ENCODE measurements at places on chromosomes 12 and 14.
A peak's percentile ranks its signal among the peaks of the same experiment; 100 is the strongest.

- peak; percentile 95 for DNase-seq
Observed at GRCh38 chr12:54379398-54380201, 4.9 kb downstream of the ZNF385A start.

DNA sequence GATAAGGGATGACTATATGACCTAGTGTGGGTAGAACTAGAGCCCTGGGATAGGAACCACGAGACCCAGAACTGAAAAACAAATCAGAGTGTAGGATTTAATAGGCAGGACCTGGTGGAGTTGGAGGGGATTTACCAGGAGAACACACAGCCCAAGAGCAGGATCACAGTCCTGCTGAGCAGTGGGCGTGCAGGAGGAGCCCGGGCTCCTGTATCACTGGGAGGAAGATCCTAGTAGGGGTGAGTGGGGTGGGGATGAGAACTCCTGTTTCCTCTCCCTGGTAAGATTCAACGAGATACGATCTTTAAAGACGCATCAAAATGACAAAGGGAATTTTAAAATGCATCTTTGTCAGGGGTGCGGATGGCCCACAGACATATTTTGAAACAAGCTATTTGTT, 220.1 kb downstream of the GALC start:
- no peak for DNase-seq

DNA sequence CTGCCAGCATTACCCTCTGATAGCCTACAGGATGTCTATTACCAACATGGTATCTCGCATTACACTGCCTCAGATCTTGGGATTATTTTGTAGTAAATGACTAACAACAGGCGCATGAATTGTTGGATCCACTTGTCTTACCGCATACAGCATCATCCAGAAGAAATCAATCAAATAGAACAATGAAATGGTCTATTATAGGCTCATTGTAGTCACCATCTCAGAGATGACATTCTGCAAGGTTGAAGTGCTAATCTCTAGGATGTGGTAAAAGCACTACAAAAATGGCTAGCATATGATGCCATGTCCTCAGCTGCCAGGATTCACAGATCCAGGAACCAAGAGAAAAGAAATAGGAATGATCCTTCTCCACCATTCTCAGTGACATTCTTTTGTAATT, 52.0 kb downstream of the WASHC3 start:
- DNase-seq = no peak

DNA sequence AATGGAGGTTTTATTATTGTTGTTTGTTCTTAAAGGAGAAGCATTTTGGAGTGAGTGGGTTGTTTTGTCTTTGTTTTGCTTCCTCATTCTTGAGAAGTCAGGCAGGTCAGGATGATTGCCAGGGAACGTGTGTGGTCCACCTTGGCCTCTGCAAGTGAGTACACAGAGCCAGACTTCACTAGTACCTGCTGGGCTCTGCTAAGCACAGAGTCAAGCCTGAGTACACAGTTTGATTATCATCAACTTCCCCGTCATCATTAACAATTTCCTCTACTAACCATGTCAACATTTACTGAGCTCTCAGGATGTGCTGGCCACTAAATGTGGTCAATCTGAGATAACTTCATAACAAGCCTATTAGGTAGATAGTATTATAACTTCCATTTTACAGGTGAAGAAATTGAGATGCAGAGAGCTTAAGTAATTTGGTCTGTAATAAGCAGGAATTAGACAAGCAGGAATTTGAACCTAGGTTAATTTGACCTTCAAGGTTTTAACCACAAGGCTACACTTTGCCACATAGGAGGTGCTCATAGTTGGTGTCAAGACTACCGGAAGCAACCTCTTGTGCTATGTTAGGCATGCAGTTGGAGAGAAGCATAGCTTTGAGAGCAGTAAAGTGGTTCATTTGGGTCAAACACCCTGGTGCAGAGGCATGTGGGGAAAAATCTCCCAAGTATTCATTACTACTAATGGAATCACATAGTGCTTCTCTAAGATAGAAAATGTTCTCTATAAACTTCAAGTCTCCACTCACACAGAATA, 178.3 kb downstream of the NUAK1 start:
- no peak for DNase-seq

GRCh38 chr12:108833757-108834472, 23.5 kb downstream of the SSH1 start:
- no peak for DNase-seq

GRCh38 chr14:54675236-54676128, 108.6 kb downstream of the SAMD4A start:
- no peak for DNase-seq

DNA sequence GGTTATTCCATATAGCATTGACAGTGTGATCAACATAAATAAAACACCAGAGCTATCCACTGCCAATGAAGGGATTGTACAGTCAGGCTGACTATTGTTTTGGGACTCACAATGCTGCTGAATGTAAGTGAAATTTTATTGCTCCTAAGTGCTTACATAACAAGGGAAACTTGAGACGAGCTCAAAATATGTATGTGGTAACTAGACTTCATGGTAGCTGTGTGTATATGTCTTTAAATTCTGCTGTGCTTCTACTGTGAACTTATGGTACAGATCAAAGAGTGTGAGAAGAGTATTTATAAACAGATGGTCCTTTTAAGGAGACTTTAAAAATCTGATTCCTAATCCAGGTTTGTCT, 6.9 kb downstream of the FLRT2 start:
- no peak for DNase-seq

DNA sequence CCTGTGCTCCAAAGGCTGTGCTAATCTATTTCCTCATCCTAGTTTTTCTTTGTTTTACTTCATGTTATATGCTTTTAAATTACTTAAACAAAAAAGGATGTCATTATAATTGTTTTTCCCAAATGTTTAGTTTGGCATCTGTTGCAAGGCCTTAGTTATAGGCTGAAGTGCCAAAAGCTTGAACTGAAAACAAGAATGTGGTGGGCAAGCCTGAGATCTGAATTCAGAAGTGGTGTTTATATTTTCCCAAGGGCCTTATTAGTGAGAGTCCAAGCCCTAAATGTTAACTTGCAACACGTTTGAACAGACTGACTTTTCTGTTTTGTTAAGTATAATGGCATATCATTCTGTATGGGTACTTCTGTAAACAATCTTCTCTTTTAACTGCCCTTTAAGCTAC, 326.8 kb downstream of the CCDC91 start:
- DNase-seq = no peak

DNA sequence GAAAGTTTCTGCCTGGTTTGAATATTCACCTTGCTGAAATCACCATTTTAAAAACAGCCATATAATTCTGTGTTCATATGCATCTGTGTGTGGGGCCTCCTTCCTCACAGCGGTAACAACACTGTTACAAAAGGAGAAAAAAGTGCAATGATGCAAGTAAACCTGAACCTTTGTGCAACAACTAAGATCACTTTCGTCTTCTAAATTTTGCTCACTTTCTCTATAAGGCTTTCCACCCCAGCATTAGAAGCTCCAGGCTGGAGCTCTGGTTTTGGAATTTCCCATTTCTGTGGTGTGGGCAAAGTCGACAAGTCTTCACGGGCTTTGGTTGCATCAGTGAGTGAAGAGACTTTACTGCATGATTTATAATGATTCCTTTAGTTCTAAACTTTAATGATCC, 18.4 kb downstream of the FGD6 start:
- no peak for DNase-seq

DNA sequence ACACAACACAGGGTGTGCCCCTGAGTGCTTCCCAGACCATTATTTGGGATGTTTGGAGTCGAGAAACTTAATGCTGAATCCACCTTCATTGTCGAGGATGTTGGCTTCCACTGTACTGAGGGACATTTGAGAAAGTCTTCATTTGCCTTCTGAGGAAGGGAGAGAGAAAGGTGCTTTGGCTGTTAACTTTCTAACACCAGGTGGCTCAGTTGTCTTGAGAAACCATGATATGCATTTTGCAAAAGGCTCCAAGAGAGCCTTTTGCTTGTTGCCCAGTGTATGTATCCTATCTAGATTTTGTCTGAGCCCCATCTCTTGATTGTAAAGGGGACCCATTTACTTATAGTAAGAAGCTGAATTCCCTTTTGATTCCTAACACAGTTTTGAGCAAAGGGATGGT, 28.6 kb upstream of the NRXN3 start:
- DNase-seq = no peak

DNA sequence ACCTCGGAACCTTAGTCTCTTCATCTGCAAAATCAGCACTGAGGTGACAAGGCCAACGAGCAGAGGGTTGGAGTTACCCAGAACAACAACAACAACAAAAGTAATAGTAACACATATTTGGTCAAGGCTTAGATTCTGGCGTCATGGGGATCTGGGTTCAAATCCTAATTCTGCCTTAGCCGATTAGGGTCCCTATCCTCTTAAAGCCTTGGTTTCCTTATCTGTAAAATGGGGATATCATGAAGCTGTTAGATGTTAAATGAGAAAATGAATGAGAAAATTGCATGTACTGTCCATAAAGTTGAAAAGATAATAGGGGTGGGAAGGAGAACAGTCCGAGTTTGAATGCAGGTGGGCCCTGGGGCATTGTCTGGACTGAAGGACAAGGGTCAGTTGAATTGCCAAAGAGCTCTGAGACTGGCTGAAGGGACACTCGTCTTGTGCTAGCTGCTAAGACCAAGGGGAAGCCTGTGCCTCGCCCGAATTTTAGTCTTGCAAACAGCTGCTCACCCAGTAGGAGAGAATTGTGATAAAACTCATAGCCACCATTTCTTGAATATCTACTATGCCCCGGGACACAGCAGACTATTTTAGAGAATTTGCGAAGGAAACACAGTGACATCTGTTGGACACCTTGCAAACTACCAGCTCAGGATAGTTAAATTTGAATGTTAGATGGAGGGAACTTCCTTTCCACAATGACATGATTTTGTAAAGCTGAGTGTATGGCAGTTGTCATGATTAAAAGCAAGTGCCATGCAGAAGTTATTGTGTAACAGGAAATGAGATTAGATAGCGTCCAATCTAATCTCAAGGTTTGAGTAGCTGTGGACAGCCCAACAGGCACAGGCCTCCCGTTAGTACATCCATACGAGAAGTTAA, 6.8 kb upstream of the HNF1A start:
- peak; percentile 43 for DNase-seq

GRCh38 chr14:49670475-49670874, 17.5 kb downstream of the POLE2 start:
- DNase-seq = no peak

All from Caco-2 (cell line).